ENCODE measurements at places on chromosomes 12 and 14.

- DNase-seq = peak; percentile 48
Observed at GRCh38 chr12:93025145-93026103, 96.3 kb upstream of the EEA1 start.

DNA sequence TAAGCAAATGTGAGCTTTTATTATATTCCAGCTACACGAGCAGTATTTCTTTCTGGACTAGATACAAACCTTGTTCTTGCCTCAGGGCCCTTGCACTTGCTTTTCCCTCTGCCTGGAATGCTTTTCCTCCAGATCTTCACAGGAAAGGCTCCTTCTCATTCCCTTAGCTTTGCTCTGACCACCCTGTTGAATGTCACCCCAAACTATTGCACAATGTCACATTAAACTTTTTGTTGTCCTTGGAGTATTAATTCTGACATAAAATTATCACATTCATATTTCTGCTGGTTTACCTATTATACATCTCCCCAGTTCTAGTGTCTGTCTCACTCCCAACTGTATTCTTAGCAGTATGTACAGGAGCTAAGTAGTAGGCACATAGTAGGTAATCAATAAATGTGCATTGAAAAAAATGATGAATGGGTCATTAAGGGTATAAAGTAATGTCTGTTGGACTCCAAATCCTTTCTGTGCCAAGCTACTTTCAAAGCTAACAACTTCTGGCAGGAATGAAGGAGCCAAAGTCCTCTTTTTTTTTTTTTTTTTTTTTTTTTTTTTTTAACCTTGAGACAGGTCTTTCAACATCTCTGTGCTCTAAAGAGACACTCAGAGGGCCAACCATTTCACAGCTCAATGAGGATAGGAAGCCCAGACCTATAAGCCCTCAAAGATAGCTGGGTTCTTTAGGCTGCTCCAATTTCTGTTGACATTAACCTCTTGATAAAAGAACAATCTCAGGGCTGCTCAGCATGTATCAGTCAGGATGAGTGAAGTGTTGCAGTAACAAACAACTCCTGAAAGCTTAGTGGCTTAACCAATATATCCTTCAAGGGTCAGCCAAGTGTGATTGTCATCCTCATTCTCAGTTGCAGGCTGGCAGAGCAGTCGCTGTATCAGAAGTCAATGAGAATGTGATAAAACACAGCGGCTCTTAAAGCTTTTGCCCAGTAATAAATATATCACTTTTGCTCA lies 424.4 kb upstream of the TBX3 start:
- no peak for DNase-seq

GRCh38 chr14:62102349-62102725 lies 340.1 kb downstream of the SNAPC1 start:
- no peak for DNase-seq

DNA sequence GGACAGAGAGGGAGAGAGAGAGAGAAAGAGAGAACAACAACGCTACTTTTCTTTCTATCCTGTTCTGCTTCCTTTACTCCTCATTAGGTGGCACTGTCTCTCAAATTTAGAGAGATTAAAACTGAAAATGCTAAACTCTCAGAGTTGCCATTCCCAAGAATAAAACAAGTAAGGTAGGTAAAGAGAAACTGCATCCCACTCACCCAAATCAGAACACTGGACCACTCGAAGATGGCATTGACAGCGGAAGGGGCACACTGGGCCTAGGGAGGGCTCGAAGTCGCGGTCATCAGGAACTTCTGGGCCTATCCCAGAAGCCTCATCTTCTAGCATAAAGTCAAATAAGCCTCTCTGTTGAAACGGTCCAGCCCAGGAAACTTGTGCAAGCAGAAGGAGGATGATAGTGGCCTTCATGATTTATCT lies 4.5 kb downstream of the DCN start:
- no peak for DNase-seq

GRCh38 chr14:79090641-79091180 lies 920.5 kb downstream of the NRXN3 start:
- no peak for DNase-seq

GRCh38 chr12:32896432-32897280 lies at the start of gene PKP2:
Gene PKP2, minus strand, starts transcription at chr12:32896777. Its CDS starts 46 bp downstream, at chr12:32896731.
- DNase-seq = peak; percentile 59

DNA sequence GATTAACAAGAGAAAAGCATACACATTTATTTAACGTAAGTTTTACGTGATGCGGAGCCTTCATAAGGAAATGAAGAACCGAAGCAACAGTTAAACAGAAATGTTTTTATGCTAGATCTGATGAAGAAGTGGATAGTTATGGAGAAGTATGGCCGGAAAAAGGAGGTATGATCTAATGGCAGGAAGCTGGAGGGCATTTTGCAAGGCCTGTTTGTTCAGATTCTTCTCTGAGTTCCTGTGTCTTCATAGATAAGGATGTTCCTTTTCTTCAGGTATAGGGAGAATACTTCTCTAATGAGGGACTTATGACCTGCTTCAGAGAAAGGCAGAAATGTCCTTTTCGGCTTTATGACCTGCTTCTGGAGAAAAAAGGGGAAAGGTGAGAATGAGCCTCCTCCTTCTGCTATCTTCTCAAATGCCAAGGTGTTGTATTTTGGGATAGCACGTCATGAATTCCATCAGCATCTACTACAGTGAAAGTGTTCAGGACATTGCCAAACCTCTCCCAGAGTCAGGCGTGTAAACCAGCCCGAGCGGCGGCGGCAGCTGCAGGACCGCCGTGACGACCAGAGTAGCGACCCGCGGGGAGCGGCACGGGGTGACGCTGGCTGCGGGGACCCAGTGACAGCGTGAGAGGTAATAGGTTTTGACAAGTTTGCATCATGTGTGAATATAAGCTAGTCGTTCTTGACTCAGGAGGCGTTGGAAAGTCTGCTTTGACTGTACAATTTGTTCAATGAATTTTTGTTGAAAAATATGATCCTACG lies 33.7 kb upstream of the SGPP1 start:
- DNase-seq = peak; percentile 15

GRCh38 chr14:51547260-51547659 lies 104.5 kb upstream of the FRMD6 start:
- no peak for DNase-seq

GRCh38 chr14:105224845-105225570 lies 23.3 kb upstream of the BTBD6 start:
- DNase-seq = no peak

GRCh38 chr14:85542623-85543022 lies 12.7 kb downstream of the FLRT2 start:
- DNase-seq = no peak

GRCh38 chr14:101950100-101950499 lies 14.3 kb upstream of the DYNC1H1 start:
- DNase-seq = no peak

- DNase-seq = no peak
Observed at GRCh38 chr12:105640761-105641160, 310.3 kb downstream of the C12orf75 start.

DNA sequence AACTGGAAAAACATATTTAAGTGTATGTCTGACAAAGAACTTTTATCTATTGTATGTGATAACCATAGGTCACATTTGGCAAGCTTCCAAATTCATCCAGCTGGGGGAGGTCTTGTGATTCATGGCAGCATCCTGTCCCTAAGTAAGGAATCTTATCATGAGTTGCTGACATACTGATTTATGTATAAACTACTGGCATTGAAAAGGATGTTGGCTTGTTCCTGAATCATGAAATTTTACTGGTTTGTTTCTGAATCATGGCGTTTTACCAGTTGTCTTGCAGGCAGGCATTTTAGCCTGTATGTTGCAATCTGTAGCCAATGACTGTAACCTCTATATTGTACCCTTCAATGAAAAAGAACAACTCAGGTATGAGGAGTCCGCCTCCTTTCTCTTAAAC lies 244.8 kb downstream of the IPO8 start:
- DNase-seq = no peak

All from suppressor macrophage treated with lipopolysaccharide for 1 hour (primary cell).